ENCODE measurements at places on chromosomes 4 and X. TPM values are rescaled to one million over a fixed set of nuclear protein-coding genes. Genes with fewer than 3 reads are reported as not detected.

The CFAP99 gene
- 0.19 TPM for total RNA-seq

The STPG2 gene
- total RNA-seq: 0.24 TPM

The SORBS2 gene
- total RNA-seq: 13.8 TPM

The PCDH18 gene
- total RNA-seq: 9.9 TPM

The CXCL3 gene
- total RNA-seq: 3.2 TPM

Measured in thymus (tissue), 14 donors.